ENCODE measurements at places on chromosomes 11 and 22.
A peak's percentile ranks its signal among the peaks of the same experiment; 100 is the strongest.

GRCh38 chr11:117489999-117490679, 162.5 kb downstream of the CEP164 start:
- DNase-seq: no peak

GRCh38 chr11:131616481-131617140, 246.2 kb downstream of the NTM start:
- no peak for DNase-seq

DNA sequence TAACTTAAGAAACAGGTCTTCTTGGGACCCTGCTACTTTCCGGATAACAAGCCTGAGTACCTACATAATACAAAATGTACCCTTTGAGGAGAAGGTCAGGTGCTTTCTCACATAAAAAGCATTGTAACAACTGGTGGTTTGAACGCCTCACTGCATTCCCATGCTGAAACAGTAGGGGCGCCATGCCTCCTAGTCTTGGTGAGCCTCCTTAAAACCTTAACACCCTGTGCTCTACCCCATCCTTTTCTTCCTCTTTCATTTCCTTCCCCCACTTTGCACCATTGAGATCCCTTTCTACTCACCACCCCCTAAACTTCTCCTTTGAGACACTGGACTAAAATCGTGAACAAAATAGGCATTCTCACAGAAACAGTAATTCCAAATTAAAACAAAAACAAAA, 729.3 kb downstream of the NTM start:
- no peak for DNase-seq

DNA sequence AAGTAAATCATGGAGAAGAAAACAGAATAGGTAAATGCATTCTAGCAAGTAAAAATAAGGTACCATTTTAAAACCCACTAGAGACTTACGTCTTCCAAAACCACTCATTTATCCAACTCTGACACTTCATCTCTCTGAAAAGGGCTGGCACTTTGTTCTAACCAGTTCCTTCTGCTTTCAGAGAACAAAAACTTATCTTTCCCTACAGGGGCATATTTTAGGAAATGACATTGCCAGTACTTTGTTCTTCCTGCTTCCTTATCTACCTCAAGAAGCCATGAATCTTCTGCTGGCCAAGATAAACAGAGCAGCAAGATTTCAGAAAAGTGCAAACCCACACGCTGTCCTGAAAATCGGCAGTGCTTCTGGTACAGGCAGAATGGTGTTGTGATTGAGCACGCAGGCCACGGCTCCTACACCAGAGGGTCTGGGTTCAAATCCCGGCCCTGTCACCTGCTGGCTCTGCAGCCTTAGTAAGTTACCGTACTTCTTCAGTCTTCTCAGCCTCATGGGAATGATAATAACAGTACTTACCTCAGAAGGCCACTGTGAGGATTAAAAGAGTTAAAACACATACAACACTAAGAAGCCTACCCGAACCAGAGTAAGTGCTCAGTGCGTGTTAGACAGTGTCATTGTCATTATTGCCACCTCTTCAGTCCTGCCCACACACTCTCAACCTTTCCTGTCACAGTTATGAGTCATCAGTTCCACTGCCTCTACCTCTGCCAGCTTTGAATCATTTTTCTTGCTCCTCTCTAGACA, 11.0 kb downstream of the MPZL3 start:
- peak; percentile 69 for DNase-seq

DNA sequence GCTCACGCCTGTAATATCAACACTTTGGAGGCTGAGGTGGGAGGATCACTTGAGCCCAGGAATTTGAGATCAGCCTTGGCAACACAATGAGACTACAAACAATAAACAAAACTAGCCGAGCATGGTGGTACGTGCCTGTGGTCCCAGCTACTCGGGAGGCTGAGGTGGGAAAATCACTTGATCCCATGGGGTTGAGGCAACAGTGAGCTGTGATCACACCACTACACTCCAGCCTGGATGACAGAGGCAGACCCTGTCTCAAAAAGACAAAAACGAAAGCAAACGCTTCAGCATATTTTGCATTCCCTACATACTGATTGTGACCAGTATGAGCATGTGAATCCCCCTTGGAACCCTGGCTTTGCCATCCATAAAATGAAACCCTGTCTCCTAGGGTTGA, 33.9 kb upstream of the MN1 start:
- no peak for DNase-seq

- no peak for DNase-seq
These were observed 194.1 kb upstream of the TENM4 start for GRCh38 chr11:79634905-79635304.

GRCh38 chr22:44496844-44497217, 1.2 kb downstream of the RTL6 start:
- no peak for DNase-seq

- DNase-seq: peak; percentile 56
These were observed 563 bp downstream of the BID start for GRCh38 chr22:17773606-17774205.

GRCh38 chr11:15695096-15695721, 580.5 kb downstream of the INSC start:
- no peak for DNase-seq

GRCh38 chr11:34855754-34856095, 60.5 kb downstream of the APIP start:
- no peak for DNase-seq

DNA sequence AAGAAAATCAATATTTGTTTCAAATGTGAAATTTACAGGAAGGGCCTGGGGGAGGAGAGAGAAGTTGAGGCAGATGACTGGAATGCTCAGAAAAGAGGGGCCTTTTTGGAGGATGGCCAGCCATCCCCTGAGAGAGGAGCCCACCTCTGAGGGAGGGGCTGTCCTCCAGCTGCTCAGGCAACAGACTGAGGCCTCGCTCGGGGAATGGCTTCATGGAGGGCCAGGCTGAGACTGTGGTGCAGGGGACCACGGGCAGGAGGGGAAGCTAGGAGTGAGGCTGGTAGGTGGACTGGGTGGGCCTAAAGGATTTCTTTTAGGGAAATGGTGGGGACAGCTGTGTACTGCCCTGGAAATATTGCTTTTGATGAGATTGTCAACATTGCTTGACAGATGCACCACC, 73.5 kb upstream of the CADM1 start:
- DNase-seq: no peak

DNA sequence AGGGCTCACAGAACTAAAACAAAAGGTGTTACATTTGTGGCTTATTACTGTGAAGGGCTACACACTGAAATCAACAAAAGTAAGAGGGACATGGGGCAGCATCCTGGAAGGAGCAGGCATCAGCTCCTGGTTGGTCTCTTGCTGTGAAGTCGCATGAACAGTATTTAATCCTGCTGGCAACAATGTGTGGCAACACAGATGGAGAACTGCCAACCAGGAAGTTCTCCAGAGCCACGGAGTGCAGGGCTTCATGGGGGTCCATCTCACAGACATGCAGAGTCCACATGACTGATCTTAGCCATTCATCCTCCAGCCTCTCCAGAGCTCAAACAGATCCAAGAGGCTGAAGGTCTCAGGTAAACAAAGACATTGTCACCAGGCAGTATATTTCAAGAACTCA, 32.8 kb upstream of the FGF3 start:
- DNase-seq: no peak

GRCh38 chr11:2803186-2804091, 82.1 kb downstream of the CDKN1C start:
- no peak for DNase-seq

DNA sequence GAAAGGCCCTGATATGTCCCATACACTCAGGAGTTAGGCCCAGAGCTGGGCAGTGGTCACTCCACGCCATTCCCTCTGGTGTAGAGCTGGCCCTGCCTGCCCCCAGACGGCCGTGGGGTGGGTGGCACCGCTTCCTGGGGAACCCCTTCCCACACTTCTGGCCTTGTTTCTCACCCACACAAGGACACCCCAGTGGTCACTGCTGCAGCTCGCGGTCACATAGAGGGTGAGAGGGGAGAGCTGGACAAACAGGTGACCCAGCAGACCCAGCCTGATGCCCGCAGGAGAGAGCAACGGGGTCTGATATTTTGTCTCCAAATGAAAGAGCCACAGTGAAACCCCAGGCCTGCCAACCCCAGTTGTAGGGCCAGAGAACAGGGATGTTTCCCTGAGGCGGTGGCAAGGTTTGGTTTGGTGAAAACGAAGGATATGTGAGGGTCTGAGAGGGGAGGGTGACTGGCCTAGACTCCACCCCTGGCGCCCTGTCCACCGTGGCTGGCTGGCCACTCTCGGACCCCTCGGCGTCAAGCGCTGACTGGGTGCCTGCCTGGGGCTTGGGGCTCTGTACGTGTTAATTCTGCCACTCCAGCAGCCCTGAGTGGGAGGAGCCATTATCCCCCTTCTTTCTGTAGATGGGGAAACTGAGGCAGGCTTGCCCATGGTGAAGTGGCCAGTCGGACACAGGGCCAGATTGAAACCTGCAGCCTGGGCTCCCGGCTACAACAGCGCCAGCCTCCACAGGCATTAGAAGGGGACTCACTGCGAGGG, 71.0 kb upstream of the PPARA start:
- no peak for DNase-seq

- no peak for DNase-seq
These were observed 667 bp downstream of the ACCS start for GRCh38 chr11:44066732-44067141.

DNA sequence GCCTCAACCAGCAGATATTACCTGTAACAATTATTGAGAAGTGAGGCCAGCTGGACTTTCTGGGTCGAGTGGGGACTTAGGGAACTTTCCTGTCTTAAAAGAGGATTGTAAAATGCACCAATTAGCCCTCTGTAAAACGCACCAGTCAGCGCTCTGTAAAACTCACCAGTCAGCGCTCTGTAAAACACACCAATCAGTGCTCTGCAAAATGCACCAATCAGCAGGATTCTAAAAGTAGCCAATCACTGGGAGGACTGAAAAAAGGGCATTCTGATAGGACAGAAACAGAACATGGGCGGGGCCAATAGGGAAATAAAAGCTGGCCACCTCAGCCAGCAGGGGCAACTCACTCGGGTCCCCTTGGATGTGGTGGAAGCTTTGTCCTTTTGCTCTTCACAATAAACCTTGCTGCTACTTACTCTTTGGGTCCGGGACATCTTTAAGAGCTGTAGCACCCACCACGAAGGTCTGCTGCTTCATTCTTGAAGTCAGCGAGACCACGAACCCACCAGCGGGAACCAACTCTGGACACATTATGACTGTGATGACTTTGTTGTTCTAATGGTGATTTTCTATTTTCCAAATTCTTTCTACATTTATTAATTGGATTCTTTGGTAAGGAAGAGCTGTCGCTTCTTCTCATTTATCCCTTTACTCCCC, 40.2 kb upstream of the FGF3 start:
- DNase-seq: no peak

GRCh38 chr22:46053563-46054090, 76.7 kb upstream of the WNT7B start:
- peak; percentile 64 for DNase-seq

GRCh38 chr22:50318356-50318697, 8.5 kb downstream of the DENND6B start:
- no peak for DNase-seq

DNA sequence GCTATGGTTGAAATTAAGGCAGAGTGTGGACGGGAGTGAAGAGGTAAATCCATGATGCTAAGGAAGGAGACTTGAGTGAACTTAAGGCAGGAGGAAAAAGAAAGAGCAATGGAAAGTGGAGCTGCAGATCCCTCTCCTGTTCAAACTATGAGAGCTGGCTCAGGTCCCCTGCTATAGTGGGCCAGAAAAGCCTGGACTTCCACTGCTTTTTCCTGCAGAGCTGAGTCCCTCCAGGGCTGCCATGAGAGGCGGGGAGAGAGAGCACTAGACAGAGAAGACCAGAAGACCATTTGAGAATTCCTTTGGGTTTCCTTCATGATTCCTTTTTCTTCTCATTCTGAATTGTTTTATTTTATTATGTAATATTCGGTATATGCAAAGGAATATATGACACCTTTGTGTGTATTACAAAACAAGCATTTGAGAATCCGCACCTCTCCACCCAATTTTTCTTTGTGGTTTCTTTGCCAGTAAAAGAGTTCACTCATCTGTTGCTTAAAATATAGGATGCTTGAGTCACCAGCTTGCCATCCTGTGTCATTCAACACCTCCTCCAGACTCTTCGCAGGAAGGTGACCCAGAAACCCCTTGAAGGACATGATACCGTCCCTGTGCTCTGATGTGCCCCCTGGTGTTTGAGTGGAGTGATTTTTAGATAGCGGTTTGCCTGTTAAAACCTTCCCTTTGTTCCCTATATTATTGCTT, 24.4 kb downstream of the SREBF2 start:
- DNase-seq: peak; percentile 74

GRCh38 chr11:73203790-73204189, 14.3 kb upstream of the P2RY2 start:
- no peak for DNase-seq

DNA sequence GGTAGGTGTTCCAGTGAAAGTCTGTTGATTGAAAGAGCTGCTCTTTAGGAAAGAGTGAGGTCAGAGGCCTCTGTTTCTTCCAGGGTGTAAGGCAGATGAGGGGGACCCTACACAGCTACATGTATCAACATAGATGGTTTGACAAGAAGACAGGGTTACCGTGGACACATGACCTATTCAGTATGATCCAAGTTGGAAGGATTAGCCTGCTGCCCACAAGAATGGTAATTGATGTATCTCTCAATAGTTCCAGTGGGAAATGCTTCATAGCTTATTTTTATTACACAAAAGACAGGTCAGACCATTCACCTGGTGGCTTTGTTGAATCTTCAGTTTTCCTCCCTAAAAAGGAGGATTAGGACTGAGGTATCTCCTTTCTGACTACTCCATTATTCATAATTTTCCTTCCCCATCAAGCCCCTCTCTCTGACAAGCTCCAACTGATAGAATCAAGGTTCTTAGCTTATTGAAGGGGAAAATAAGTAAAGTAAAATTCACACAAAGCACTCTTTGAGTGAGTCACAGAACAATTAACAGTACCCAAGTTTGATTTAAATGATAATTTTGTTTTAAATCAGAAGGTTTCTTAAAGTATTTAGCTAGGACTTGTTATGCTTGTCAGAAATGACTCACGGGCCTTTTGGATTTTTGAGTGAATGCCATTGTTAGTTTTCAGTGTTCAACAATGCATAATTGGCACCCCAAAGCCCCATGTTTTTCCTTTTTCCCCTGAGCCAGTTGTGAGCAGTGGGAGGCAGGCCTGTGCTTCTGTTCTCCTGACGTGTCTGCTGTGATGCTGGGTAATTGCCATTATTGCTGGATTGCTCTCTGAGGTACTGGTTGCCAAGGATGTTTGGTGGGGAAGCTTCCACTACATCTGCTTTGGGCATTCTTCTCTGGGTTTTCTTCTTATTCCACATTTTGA, 373.2 kb downstream of the DDX10 start:
- DNase-seq: no peak

DNA sequence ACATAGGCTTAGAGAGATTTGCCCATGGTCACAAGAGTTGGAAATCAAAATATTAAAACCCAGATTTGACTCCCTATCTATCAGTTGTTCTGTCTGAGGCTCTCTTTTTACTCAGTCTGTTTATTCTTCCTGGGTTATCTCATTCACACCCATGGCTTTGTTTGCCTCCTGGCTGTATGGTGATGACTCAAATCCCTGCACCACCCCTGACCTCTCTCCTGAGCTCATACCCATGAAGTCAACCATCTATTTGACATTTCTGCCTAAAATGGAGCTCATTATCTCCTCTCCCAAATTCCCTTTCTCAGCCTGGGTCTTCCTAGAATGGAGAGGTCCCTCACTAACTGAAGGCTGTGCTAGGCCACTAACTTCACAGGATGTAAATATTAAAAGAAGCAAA, 27.8 kb upstream of the CCDC134 start:
- DNase-seq: no peak

All from central memory CD4-positive, alpha-beta T cell (primary cell).